Stimulated activated CD4-positive, alpha-beta T cell treated with anti-CD3 and anti-CD28 coated beads, Interleukin-1b, Interleukin-23, amount 100 ng/mL, for 24 hours (primary cell): ENCODE measurements at places on chromosomes 1 and 21.
A peak's percentile ranks its signal among the peaks of the same experiment; 100 is the strongest.

- no peak for DNase-seq
These were observed 128.0 kb downstream of the PSMG1 start for GRCh38 chr21:39055167-39055767.

DNA sequence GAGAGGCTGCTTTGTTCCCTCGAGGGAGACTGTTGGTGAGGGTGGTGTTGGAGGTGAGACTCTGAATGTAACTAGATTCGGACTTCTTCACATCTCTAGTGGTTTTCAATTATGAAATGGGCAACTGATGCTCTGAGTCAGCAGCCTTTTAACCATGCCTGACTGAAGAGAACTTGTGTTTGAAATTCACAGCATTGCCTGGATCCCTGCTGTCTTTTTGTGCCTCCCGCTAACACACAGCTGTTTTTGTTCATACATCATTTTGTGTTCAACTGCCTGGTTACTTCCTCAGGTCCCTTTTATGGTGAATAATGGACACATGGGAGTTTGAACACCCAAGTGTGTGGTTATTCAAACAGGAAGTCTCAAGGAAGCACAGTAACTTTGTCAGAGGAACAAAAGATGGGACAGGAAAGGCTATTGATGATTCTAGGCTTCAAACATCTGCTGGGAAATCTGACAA, 16.8 kb downstream of the LAMC1 start:
- DNase-seq, result no peak

- no peak for DNase-seq
These were observed 84.2 kb downstream of the CDC7 start for GRCh38 chr1:91584878-91585277.

- no peak for DNase-seq
These were observed 105.2 kb upstream of the TSPAN2 start for GRCh38 chr1:115194506-115194905.

GRCh38 chr1:26370591-26371382, 1.8 kb downstream of the ZNF683 start:
- no peak for DNase-seq

DNA sequence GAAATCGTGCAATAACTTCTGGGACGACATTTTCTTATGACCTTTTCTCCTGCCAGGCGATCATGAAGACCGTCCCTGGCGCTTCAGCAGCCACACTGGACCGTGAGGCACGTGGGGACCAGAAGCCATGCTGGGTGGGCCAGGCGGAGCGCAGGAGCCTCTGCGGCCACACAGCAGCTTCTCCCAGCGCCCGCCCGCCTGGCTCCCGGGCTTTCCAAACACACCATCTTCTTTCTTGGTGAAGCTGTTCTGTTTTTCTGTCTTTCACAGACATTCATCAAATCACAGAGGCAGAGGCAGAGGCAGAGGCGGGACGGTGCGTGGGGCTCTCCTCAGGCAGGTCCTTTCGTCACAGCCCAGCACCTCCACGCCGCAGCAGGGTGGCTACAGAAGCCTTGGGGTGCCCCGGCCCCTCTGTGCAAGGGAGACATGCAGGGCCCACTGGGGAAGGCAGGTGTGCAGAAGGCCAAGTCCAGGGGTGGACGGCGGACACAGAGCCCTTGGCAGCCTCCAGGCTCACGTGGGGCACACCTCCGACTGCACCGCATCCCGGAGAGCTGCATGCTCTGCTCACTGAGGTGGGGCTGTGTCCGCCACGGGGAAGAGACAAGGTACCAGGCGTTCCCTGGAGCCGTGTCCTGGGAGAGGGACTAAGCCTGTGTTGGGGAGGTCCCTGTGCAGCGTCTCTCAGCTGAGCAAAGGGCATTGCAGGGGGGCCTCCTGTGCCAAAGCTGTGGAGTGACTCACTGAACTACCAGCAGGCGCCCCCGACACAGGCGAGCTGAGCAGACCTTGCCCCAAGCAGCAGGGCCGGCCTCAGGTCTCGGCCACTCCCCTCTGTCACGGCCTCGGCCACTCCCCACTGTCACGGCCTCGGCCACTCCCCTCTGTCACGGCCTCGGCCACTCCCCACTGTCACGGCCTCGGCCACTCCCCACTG, 2.6 kb upstream of the TMEM240 start:
- no peak for DNase-seq

DNA sequence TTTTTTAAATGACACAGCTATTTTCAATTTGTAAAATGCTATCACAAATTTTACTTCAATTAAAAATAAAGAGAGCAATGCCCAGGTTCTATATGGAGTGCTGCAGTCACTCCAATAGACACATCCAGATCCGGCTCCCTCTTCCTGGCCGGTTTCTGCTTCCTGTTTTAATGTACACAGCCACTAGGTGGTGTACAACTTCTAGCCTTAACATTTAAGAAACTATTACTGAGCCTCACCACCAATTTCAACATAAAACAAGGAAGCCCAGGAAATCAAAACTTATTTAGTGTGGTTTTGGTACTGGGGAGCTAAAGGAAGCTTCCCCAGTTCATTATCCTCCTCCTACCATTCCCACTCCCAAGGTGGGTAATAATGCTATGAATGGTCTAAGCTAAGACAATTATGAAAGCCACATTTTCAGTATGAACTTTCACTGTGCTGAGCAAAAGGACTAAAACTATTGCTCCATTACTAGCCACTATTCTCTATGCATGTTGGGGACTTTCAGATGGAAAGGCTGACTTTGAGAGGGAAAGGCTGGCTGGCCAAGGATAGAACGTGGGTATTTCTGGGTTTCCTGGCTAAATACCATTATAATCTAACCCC, 25.5 kb upstream of the MTMR11 start:
- DNase-seq, result no peak

- no peak for DNase-seq
These were observed 9.4 kb upstream of the MT1HL1 start for GRCh38 chr1:237013608-237014007.

- no peak for DNase-seq
These were observed 67.0 kb downstream of the ARHGEF16 start for GRCh38 chr1:3521426-3521825.

DNA sequence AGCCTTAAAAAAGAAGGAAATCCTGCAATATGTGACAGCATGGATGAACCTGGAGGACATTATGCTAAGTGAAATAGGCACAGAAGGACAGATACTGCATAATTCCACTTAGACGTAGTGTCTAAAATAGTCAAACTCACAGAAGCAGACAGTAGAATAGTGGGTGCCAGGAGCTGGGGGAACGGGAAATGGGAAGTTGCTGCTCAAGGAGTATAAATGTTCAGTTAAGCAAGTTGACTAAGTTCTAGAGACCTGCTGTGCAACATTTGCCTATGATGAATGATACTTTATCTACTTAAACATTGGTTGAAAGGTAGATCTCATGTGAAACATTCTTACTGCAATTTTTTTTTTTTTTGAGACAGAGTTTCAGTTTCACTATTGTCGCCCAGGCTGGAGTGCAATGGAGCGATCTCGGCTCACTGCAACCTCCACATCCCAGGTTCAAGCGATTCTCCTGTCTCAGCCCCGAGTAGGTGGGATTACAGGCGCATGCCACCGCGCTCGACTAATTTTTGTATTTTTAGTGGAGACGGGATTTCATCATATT, 197.8 kb downstream of the HIVEP3 start:
- DNase-seq, result no peak

- no peak for DNase-seq
These were observed 1.1 kb downstream of the LRRC8C start for GRCh38 chr1:89633800-89634625.

GRCh38 chr1:228414511-228415211, 2.0 kb downstream of the TRIM17 start:
- DNase-seq, result no peak

DNA sequence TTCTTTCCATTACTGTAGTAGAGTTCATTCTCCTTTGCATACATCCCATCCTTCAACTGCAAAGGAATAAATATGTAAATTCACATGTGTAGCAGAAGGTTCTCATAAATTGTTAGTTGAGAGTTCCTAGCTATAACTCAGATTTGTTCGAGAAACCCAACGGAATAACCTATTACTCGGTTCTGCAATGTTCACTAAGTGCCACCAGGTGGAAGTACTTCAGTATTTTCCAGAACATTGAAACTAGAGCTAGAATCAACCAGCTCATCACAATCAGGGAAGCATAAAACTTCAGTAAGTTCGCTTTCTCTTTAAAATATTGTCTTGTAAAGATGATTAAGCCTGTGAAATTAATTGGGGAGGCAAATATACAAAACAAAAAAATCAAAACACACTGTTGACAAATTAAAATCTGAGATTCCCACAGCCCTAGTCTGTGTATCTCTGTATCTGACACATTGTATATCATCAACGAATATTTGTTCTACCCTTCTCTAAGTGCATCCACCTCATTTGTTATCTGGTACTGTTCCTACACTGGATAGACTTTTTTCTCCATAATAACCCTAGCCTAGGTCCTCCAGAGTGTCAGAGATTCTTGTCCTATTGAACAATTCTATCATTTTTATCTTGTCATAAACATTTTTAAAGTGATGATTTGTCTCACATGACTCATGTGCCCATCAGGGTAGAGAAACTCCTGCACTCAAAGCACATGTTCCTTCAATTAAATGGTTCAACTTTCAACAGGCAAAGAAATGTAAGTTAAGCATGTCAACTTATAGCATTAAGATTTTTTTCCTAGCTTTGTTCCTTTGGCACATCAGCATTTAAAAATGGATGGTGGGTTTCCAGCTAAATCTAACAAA, 31.9 kb downstream of the MROH9 start:
- DNase-seq, result no peak

- no peak for DNase-seq
These were observed 28.4 kb upstream of the CD2 start for GRCh38 chr1:116725798-116726197.

DNA sequence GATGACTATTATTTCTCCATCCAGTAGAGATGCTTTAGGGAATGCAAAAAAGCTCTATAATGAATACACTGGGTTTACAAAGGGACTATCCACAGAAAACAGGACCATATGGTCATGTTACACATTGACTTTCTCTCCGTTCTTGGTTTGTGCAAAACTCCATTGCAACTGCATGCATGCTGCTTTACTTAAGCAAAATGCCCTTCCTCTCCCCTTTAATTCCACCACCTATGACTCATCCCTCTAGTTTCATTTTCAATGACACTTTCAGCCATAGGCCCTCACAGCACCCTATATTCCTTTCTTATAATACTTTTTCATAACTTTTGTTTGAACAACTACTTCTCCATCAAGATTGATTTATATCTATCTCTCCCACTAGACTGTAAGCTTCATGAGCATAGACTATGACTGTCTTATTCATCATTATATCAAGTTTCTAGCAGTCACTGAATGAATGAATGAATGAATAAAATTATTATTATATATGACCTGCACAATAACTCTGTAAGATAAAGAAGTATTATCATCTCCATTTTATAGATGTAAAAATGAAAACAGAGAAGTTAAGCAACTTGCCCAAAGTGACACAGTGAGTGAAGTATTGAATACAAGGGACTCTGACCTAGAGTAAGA, 248.9 kb downstream of the PLPP3 start:
- DNase-seq, result no peak

GRCh38 chr21:38840456-38841300, 34.9 kb downstream of the ETS2 start:
- no peak for DNase-seq

- DNase-seq, result peak; percentile 7
These were observed 132.8 kb downstream of the SNX7 start for GRCh38 chr1:98794196-98794886.

DNA sequence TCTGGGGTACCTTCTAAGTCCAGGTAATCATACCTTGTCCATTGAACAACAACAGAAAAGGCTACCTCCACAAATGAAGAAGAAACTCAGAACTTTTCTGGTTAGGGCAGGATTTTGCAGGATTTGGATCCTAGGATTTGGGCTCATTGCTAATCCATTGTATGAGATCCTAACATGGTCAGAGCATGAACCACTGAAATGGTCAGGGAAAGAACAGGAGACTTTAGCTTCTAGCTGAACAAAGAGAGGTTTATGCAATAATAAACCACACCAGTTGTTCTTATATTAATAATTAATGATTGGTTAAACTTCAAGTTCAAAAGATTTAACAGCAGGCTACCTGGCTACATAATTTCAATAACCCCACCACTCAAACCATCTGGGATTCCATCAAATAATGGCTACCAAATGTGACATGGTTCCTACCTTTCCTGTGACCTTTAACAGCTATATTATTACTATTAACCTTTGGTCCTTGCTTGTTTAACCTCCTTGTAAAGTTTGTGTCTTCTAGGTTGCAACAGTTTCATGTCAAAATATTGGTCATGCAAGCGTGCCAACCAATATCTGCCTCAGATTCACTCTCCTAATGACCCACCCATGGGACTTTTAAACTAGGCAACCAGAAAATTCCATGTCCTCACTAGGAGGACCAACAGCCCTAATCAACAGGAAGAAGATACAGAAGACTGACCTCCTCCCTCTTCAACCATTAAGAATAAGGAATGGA, 60.6 kb upstream of the USH2A start:
- no peak for DNase-seq

- no peak for DNase-seq
These were observed 42.7 kb upstream of the SLC16A1 start for GRCh38 chr1:112998592-112999235.

GRCh38 chr1:110050602-110051261, 16.3 kb downstream of the STRIP1 start:
- DNase-seq, result no peak

GRCh38 chr1:61058483-61059245, 23.7 kb upstream of the NFIA start:
- no peak for DNase-seq

- DNase-seq, result no peak
These were observed 34.8 kb downstream of the ZMYND12 start for GRCh38 chr1:42420911-42421585.

GRCh38 chr1:205505076-205505729, 734 bp downstream of the CDK18 start:
- no peak for DNase-seq

DNA sequence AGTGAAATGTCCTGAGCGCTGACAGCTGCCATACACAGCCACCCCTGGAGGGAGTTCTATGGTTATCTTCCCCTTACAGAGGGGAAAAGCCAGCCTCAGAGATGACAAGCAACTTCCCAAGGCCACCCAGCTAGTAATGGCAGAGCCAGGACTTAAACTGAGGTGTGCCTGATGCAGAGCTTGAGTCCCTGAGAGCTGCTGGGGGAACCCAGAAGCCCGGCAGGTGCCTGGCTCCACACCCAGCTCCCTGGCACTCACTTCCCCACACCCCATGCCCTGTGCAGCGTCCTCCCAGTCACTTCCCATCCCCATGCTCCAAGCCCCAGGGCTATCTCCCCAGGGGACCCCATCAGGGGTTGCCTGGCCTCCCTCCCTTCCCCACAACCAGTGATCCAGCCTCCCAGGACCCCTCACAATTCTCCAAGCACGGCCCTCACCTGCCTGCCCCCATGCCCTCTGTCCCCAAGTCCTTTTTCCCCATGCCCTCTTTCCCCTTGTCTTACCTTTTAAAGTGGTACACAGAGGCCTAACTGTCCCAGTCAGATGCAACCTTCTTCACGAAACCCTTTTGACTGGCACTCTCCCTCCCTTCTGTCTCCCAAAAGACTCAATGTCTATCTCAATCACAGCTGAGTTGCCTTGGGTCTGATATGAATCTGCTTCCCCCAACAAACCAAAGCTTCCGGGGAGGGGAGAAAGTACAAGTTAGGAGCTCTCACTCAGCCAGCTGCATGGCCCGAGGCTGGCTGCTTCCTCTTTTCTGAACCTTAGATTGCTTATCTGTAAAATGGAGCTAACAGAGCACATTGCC, 39.8 kb upstream of the LRP8 start:
- no peak for DNase-seq

GRCh38 chr1:92502247-92502646, 15.5 kb upstream of the GFI1 start:
- DNase-seq, result no peak

GRCh38 chr1:118154220-118154619, 30.8 kb downstream of the SPAG17 start:
- no peak for DNase-seq

- DNase-seq, result no peak
These were observed 58.9 kb downstream of the TEX35 start for GRCh38 chr1:178571807-178572206.
